ENCODE measurements at places on chromosomes 16 and 17.

DNA sequence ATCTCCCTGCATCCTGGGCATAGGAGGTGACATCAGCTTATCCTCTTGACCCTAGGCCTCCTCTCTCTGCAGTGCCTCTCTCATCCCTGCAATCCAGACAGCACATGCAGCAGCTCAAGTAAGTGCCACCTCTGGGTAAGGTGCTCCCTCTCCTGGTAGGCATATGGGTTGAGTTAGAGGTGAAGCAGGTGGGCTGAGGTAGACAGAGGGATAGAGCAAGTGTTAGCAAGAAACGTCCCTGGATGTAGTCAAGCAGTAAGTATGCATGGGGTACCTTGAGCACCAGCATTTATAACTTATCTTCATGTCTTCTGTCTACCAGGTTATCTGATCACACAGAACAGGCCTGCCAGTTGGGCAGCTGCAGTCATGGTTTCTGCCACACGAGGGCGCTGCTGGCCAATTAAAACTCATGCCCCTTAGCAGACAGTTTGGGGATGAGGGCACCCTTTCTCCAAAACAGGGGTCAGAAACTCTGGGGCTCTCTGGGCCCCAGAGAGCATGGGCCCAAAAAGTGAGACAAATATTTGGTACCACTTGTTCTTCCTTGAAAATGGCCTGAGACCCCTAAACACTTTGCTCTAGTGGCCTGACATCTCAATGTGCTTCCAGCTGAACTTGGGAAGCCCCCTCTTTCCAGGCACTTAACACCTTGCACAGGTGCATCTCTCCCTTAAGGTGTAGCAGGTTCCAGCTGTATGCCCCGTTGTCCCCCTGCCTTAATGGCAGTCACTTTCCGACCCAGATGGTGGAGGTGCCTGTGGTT lies 59.8 kb downstream of the NEUROD2 start:
- DNase-seq: peak; percentile 56

- DNase-seq: no peak
Measured at GRCh38 chr16:67649494-67649931, 4.6 kb downstream of the CARMIL2 start.

DNA sequence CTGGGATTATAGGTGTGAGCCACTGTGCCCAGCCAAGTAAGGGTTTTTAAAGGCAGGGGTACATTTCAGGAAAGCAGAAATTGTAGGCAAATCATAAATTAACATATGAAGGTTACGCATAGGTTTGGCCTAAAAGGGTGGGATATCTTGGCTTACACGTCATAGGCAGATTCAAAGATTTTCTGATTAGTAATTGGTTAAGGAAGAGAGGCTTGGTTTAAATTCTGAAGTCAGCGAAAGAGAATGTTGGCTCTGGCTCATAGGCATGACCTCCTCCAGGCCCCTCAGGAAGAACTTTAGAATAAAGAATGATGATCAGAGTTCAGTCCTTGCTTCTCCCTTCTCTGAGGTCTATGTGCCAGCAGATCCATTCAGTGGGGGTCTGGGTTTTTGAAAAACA lies 124.8 kb upstream of the RBBP6 start:
- no peak for DNase-seq

DNA sequence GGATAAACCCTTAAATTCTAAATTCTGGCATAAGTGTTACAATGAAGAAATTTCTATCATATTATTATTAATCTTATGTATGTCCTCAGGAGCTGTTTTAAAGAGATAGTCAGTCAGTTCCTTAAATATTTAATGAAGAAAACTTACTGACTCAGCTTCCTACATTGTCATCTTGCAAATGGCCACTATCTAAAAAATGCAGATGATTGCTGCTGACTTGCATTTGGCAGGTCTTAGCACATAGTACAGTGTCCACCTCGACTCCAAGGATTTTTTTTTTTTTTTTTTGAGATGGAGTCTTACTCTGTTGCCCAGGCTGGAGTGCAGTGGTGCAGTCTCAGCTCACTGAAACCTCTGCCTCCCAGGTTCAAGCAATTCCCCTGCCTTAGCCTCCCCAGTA lies 55.1 kb upstream of the CORO6 start:
- no peak for DNase-seq

GRCh38 chr16:55264949-55265348 lies 59.1 kb upstream of the IRX6 start:
- no peak for DNase-seq
